ENCODE measurements at places on chromosomes 4 and X.

GRCh38 chr4:184246426-184246825, 28.8 kb upstream of the ENPP6 start:
- no peak for DNase-seq

DNA sequence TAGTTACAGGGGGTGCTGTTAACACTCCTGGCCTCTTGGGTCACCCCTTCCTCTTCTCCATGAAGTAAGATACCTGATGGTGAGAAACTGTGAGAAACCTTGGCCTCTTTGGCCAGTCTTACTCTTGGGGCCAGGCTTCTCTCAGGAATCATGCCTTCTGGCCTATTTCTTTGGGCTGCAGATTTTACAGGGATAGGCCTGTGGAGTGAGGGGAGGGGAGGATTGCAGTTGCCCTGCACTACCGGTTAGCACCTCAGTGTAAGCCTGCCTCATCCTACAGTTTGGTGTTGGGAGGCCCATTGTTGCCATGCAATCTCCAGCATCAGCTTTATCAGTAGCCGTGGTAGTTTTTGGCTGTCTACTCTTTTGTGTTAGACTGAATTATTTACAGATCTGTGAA, 7.6 kb upstream of the PGRMC2 start:
- DNase-seq = no peak

GRCh38 chr4:55393461-55394320, 2.1 kb upstream of the TMEM165 start:
- no peak for DNase-seq

DNA sequence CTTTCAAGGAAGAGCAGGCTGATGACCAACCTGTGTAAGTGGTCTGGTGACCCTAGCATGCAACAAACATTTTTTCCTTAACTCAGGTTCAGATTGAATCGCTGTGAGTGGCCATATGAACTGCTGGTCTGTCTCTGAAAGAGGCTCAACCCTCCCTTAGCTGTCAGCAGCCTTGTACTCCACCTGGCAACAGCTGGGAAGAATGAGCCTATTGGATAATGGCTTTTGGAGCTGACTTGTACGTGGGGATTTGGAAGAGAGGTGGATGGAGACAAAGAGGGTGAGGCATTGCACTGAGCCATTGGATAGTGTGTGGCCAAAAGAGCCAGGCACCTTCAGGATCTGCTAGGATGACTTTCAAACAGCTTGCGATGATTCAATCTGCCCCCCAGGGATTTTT, 35.7 kb upstream of the BMP15 start:
- no peak for DNase-seq

GRCh38 chr4:94959307-94959706, 201.6 kb downstream of the BMPR1B start:
- DNase-seq = no peak

- no peak for DNase-seq
Observed at GRCh38 chrX:85963736-85964135, 83.6 kb downstream of the CHM start.

GRCh38 chrX:19332983-19333382, 10.7 kb upstream of the PDHA1 start:
- no peak for DNase-seq

- DNase-seq = no peak
Observed at GRCh38 chr4:39881789-39882188, 95.9 kb downstream of the PDS5A start.
